ENCODE measurements at places on chromosomes 4 and X. TPM values are rescaled to one million over a fixed set of nuclear protein-coding genes. Genes with fewer than 3 reads are reported as not detected.

Gene AKAP14
- not detected for total RNA-seq

Gene OTC
- total RNA-seq, result not detected

Gene TBC1D19
- total RNA-seq, result 5.7 TPM

Gene CPE
- total RNA-seq, result 1.4 TPM

Gene LINC00632
- 1.7 TPM for total RNA-seq

Gene PNMA5
- not detected for total RNA-seq

Gene FRG1
- 37.1 TPM for total RNA-seq

Gene ZNF157
- 0.05 TPM for total RNA-seq

Gene SLITRK4
- total RNA-seq, result not detected

Gene TECRL
- not detected for total RNA-seq

Gene RHOXF2
- not detected for total RNA-seq
